Smooth muscle cell of bladder (primary cell): ENCODE measurements at places on chromosomes 13 and 19. TPM values are rescaled to one million over a fixed set of nuclear protein-coding genes. Genes with fewer than 3 reads are reported as not detected.

Gene ARMC6
- 25.1 and 27.7 TPM in 2 replicates for total RNA-seq

Gene ERICH4
- 0.09 TPM in 1 of 2 replicates, not detected in the other for total RNA-seq

Gene F10
- 10.7 and 21.6 TPM in 2 replicates for total RNA-seq

Gene ZNF470
- 5.7 and 7.9 TPM in 2 replicates for total RNA-seq

Gene SLC7A10
- total RNA-seq, result not detected in 2 replicates

Gene MAMSTR
- total RNA-seq, result 0.28 TPM in 2 replicates

Gene ABHD8
- 8.7 and 11.6 TPM in 2 replicates for total RNA-seq

Gene ZNF865
- total RNA-seq, result 0.43 and 0.55 TPM in 2 replicates

Gene FOSB
- 0.57 and 2.7 TPM in 2 replicates for total RNA-seq

Gene ATP4B
- not detected in 2 replicates for total RNA-seq

Gene IGFL1
- total RNA-seq, result not detected in 2 replicates

Gene KLF2
- total RNA-seq, result 1.00 and 1.9 TPM in 2 replicates

Gene IGFL4
- total RNA-seq, result not detected in 2 replicates

Gene ZNF20
- 4.5 and 5.0 TPM in 2 replicates for total RNA-seq

Gene ZNF682
- 1.0 and 1.7 TPM in 2 replicates for total RNA-seq

Gene RXFP2
- not detected in 2 replicates for total RNA-seq

Gene TEX26
- total RNA-seq, result 0.14 and 0.18 TPM in 2 replicates

Gene MADCAM1
- 0.14 and 0.28 TPM in 2 replicates for total RNA-seq

Gene CDX2
- under 0.01 TPM in 1 of 2 replicates, not detected in the other for total RNA-seq

Gene GYS1
- 29.0 and 45.9 TPM in 2 replicates for total RNA-seq

Gene VWA8
- 20.3 and 22.9 TPM in 2 replicates for total RNA-seq

Gene FFAR3
- total RNA-seq, result 0.09 and 0.14 TPM in 2 replicates

Gene CFAP97D2
- total RNA-seq, result not detected in 2 replicates

Gene FREM2
- under 0.01 TPM in 2 replicates for total RNA-seq

Gene B3GLCT
- 3.7 and 6.2 TPM in 2 replicates for total RNA-seq

Gene PRRG2
- 0.43 and 0.83 TPM in 2 replicates for total RNA-seq

Gene ATP4A
- total RNA-seq, result not detected in 2 replicates

Gene MYPOP
- total RNA-seq, result 0.85 and 0.92 TPM in 2 replicates

Gene TSSK6
- 1.4 and 1.8 TPM in 2 replicates for total RNA-seq

Gene EXOC3L2
- total RNA-seq, result under 0.01 and 0.09 TPM in 2 replicates

Gene MATK
- total RNA-seq, result under 0.01 and 0.09 TPM in 2 replicates

Gene CPB2
- total RNA-seq, result not detected in 2 replicates

Gene KCNRG
- 4.6 and 7.7 TPM in 2 replicates for total RNA-seq

Gene ZNF253
- 2.3 and 3.7 TPM in 2 replicates for total RNA-seq

Gene FFAR2
- total RNA-seq, result not detected in 2 replicates

Gene TNNI3
- total RNA-seq, result 0.18 TPM in 1 of 2 replicates, not detected in the other
